ENCODE measurements at places on chromosomes 2 and 18. TPM values are rescaled to one million over a fixed set of nuclear protein-coding genes. Genes with fewer than 3 reads are reported as not detected.

- peak; percentile 16 for DNase-seq
These were observed 41.8 kb downstream of the FAM210A start for GRCh38 chr18:13684546-13684945.

DNA sequence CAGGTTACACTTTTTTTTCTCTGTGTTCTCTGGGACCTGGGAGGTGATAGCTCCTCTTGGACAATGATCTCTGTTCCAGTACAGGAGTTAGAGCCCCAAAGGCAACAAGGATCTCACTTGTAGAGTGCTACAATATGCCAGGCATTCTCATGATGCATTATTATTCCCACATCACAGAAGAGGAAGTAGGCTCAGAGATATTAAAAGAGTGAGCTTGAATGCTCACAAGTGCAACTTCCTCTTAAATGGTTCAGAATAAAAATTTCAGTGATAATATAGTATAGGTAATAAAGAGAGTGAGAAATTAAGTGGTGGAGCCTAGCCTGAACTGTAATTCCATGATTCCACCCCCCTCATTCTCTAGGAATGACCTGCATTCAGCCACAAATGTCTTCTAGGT is 21.4 kb downstream of the POLE4 start:
- no peak for DNase-seq

GRCh38 chr2:121805766-121806143 is 50.3 kb downstream of the TSN start:
- no peak for DNase-seq

GRCh38 chr2:174870787-174871186 is 106.5 kb upstream of the CHRNA1 start:
- no peak for DNase-seq

Gene ADAM23
- 0.05 TPM for total RNA-seq

Gene IL1RN
- total RNA-seq = 3.0 TPM

Gene DNAJC5G
- total RNA-seq = not detected

Gene RGPD3
- 0.21 TPM for total RNA-seq

Gene HOXD10
- not detected for total RNA-seq

Gene ANKRD53
- total RNA-seq = not detected

Gene STAM2
- total RNA-seq = 22.2 TPM

Gene HOXD13
- total RNA-seq = not detected

Gene CXCR4
- 92.7 TPM for total RNA-seq

Gene HOXD12
- not detected for total RNA-seq

Gene SERPINB11
- not detected for total RNA-seq
